ENCODE measurements at places on chromosomes 1 and 21. TPM values are rescaled to one million over a fixed set of nuclear protein-coding genes. Genes with fewer than 3 reads are reported as not detected.

- H3K4me1 ChIP-seq, result no peaks in the 10 kb centered on the region
- H3K27ac ChIP-seq, result no peak overlapping the region
- DNase-seq, result no peak
- H3K27me3 ChIP-seq, result no peaks in the 10 kb centered on the region
- H3K4me3 ChIP-seq, result no peak overlapping the region
These were observed 10.6 kb downstream of the RHBG start for GRCh38 chr1:156379420-156380165.

GRCh38 chr1:62809788-62810187 is 25.9 kb downstream of the ATG4C start:
- H3K36me3 ChIP-seq, result peaks cover 14% of the 10 kb centered on the region
- no peak overlapping the region for H3K4me3 ChIP-seq
- no peak for DNase-seq
- no peak overlapping the region for H3K27ac ChIP-seq

- H3K4me3 ChIP-seq, result no peak overlapping the region
- no peaks in the 10 kb centered on the region for H3K36me3 ChIP-seq
- no peaks in the 10 kb centered on the region for H3K27me3 ChIP-seq
- H3K27ac ChIP-seq, result no peak overlapping the region
- no peaks in the 10 kb centered on the region for H3K4me1 ChIP-seq
These were observed 1.9 kb upstream of the ATG4C start for GRCh38 chr1:62781841-62782543.

DNA sequence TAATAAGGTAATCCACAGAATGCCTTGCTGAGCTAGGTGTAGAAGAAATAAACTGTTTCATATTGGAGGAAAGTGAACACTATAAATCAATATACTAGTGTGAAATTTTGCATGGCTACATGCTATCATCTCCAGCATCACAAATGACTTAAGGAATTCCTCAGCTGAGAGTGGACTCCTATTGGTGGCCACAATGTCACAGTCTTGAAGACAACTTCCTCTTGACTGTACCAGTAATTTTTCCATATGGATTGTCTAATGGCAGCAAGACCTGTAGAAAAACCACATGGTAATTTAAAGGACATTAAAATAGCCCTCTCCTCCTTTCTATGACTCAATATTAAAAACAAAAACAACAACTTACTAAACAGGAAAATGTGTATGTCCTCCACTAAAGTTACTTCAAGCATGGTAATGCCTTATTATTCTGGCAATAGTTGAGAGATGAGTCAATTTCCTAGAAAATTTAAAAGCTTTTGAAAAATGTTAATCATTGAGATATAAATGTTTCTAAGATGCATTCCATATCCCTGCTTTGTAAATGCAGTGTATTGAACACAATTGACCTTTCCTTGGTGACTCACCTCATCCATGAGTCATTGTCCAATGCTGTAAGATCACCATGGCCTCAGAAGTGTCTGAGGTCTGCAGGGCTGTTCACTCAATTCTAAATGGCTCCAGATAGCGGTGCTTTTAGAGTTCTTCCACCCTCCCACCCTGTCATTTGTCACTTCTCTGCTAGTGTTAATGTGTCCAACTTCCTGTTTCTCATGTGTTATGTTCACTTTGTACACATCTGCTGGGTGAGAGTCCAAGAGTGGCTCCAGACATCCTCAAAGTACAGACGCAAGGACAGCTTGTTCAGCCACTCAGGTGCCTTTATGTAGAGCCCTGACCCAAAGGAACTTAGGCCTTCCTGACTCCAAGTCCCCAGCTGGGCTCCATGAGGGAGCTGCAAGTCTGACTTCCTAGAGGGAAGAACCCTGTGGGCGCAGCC is 32.8 kb upstream of the DNASE2B start:
- H3K27ac ChIP-seq, result no peak overlapping the region
- peaks cover 3% of the 10 kb centered on the region for H3K4me1 ChIP-seq
- no peaks in the 10 kb centered on the region for H3K36me3 ChIP-seq
- H3K27me3 ChIP-seq, result no peaks in the 10 kb centered on the region
- no peak for DNase-seq

The S100A16 gene
- total RNA-seq, result 69.6 TPM

Measured in upper lobe of right lung (tissue), 1 donor.